ENCODE measurements at places on chromosomes 11 and 22.

GRCh38 chr22:49668402-49668801, 159.3 kb downstream of the BRD1 start:
- DNase-seq, result no peak

- DNase-seq, result no peak
Observed at GRCh38 chr11:132459736-132460135, 1072.6 kb downstream of the OPCML start.

- peak; percentile 54 for DNase-seq
Observed at GRCh38 chr11:111718436-111718835, 47.8 kb downstream of the PPP2R1B start.

- DNase-seq, result peak; percentile 57
Observed at GRCh38 chr11:59216641-59217564, 4.2 kb upstream of the MPEG1 start.

DNA sequence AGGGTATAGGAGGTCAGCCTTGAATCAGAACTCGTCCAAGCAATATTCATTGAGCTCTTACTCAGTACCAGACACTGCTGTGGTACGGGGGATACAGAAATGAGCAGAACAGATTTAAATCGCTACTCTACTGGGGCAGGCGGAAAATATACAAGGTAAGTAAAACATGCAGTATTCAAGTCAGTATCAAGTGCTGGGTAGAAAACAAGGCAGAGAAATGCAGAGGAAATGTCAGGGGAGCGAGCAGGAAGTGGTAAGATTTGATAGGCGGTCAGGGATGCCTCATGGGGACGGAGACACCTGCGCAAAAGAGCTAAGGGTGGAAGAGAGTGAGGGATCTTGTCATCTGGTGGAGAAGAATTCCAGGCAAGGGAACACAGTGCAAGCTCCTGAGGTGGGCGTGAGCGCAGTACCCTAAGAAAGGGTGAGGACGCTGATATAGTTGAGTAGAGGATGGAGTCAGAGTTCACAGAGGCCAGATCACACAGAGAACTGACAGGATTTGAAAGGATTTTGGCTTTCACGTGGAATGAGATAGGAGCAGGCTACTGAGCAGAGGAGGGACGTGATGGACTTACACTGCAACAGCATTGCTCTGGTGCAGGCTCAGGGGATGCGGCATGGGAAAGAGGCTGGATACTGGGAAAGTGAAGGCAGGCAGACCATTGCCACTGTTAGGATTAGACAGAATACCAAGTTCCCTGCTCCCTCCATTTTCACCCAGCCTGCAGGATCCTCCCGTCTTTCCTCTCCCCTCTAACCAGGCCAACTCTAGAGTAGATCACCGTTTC, 35.8 kb downstream of the SC5D start:
- DNase-seq, result no peak

DNA sequence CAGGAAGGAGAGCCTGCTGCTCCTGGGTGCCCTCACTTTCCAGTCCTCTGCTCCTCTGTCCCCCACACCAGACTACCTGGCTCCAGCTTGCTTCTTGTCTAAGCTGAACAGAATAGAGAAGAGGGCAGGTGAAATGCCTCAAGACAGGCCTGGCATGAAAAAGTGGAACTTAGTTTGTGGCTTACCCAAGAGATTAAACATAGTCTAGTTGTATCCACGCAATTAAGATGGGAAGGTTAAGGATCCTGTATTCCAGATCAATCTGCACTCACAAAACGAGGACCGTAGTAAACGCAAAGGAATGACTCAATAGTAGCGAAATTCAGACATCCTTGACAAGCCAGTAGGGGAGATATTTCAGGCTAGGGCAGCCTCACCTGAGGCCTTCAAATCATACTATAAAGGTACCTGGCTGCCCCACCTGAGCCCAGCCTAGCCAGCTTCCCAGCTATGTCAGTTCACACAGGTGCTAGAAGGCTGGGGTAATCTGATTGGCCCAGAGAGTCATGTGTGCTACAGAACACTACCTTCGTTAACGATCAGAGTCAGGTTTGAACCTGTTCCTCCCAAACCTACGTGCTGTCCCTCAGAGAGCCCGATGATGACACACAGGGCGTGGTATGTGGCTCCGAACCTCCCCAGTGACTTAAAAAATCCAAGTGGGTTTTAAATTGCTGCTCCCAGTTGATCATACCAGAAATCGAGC, 46.5 kb downstream of the AHNAK start:
- DNase-seq, result peak; percentile 90

- DNase-seq, result no peak
Observed at GRCh38 chr22:32339190-32340012, 18.3 kb upstream of the RFPL3 start.

All from RWPE1 (cell line).